ENCODE measurements at places on chromosomes 5 and 9.

DNA sequence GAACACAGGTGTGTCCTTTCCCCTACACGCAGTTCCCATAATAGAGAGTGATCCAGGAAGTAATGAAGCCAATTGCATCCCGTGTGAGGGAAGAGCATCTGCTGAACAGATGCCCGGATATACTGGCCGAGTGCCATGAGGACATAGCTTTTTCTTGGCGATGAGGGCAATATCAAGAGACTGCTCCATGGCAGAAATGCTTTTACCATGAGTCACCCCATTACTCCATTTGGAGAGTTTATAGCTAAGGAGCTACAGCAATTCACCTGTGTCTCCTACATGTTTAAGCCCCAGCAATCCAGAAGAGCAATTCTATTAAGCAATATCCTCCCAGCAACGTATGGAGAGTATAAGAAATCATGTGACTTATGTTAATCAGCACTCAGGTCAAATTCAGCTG is 222.0 kb upstream of the KLF4 start:
- no peaks in the 10 kb centered on the region for H3K27me3 ChIP-seq
- no peaks in the 10 kb centered on the region for H3K36me3 ChIP-seq
- no peak overlapping the region for H3K27ac ChIP-seq
- no peak overlapping the region for H3K4me3 ChIP-seq
- no peak for DNase-seq

DNA sequence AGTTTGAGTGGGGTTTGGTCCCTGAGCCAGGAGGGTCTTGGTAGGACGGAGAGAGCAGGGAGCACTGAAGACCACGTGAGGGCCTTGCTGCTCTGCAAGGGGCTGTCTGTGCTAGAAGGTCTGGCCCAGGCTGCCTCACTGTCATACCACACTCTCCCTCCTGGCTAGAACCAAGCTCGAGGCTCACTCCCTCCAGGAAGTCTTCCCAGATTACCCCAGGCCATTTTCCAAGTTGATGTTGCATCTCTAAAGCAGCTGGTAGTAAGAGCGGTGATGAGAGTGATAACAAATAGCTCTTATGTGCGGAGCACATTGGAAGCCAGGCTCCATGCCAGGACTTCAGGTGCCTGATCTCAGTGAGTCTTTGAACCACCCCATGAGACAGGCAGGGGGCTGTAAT is 6.6 kb downstream of the MYMK start:
- H3K36me3 ChIP-seq, result no peaks in the 10 kb centered on the region
- no peak for DNase-seq
- no peaks in the 10 kb centered on the region for H3K27me3 ChIP-seq

GRCh38 chr9:124423591-124423990 is 8.3 kb upstream of the PSMB7 start:
- no peak overlapping the region for H3K27ac ChIP-seq
- no peaks in the 10 kb centered on the region for H3K36me3 ChIP-seq
- H3K4me1 ChIP-seq, result no peaks in the 10 kb centered on the region
- no peaks in the 10 kb centered on the region for H3K27me3 ChIP-seq
- H3K4me3 ChIP-seq, result no peak overlapping the region

DNA sequence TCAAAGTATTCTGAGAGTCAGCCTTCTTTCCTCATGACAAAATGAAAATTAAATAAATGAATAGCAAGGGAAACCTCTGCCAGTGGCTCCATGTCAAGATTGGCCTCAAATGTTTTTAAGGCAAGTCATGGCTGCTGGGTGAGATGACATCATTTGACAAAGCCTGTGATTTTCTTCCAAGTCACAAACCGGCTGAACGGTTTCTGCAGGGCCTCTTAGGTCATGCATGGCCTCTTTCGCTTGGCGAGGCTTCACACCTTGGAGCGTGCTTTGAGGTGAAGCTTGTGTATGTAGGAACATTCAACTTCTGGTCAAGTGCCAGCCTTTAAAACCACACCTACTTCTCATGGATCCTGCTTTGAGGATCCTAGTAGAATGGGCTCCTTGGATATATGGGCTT is 161.0 kb upstream of the ZNF618 start:
- peaks cover 49% of the 10 kb centered on the region for H3K4me1 ChIP-seq
- no peak overlapping the region for H3K4me3 ChIP-seq
- H3K36me3 ChIP-seq, result no peaks in the 10 kb centered on the region
- H3K27ac ChIP-seq, result peak overlapping the region; percentile 74

DNA sequence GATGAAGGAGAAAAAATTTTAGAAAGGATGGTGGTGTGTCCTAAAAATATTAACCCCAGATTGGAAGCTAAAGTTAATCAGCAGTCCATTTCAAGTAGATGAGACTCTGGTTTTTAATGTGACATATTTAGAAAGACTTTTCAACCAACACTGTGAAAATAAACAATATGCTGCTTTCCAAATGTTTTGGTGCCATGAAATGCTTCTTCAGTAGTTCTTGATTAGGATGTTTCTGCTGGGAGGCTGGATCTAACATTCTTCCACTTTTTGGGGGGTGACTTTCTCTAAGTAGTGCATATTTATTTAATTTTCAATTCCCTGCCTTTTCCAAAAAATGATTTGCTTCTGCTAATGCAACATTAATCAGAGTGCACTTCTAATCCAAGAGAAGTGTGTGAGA is 593.3 kb upstream of the DMAC1 start:
- H3K4me1 ChIP-seq, result no peaks in the 10 kb centered on the region
- no peaks in the 10 kb centered on the region for H3K36me3 ChIP-seq
- no peak overlapping the region for H3K4me3 ChIP-seq
- no peak overlapping the region for H3K27ac ChIP-seq
- DNase-seq, result no peak

DNA sequence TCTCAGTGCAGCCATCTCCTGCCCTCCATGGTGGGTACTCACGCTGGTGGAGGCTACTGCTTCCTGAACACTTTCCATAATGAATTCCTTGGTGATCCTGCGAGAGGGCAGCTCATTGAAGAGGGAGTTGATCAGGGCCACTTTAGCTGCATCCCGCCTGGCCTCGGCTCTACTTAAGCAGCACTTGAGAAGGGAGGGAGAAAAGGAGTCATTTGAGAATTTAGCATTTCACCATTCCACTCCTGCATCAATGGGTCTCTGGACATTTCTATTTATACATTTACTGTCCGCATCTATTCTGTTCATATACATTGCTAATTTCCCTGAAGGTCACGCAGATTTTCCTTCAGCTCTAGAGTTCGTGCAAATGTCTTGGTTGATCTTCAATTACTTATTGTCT is 35.1 kb downstream of the LIX1 start:
- DNase-seq, result no peak
- H3K4me3 ChIP-seq, result no peak overlapping the region
- H3K27ac ChIP-seq, result no peak overlapping the region
- H3K36me3 ChIP-seq, result no peaks in the 10 kb centered on the region
- no peaks in the 10 kb centered on the region for H3K4me1 ChIP-seq
- H3K27me3 ChIP-seq, result no peaks in the 10 kb centered on the region

DNA sequence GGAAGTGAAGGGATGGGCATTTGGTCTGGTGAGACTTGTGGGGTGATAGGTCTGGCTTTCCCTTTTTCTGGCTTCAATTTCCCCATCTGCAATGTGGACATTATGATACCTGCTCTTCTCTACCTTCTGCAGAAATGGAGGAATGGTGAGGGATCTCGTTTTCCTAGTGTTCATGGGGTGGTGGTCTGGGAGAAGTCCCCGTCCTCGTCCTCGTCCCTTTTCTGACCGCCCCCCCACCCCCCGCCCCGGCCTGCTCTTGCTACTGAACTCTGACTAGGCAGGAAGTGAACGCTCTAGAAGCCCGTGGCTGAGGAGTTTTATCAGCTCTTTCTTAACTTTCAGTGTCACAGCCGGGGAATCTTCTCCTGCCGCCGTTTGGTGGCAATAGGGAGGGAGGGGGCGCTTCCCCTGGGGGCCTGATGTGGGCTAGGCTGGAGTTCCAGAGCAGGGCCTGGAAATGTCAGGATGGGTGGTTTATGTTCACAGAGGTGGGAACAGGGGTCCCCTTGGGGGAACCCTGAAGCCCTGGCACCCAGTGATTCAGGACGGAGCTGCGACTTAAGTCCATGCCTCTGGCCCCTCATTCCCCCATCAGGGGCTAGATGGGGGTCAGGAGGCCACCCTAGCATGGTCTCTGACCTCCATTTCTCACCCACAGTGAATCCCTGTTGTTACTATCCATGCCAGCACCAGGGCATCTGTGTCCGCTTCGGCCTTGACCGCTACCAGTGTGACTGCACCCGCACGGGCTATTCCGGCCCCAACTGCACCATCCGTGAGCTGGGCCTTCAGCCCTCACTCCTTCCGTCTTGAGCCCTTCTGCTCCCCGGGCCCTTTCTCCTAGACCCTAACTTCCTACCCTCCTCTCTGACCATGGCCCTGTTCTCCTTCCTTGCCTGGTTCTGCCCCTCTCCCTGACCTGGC is 6.7 kb downstream of the PTGS1 start:
- H3K27me3 ChIP-seq, result no peaks in the 10 kb centered on the region
- H3K4me1 ChIP-seq, result peaks cover 25% of the 10 kb centered on the region
- H3K36me3 ChIP-seq, result no peaks in the 10 kb centered on the region
- no peak for DNase-seq

GRCh38 chr5:1021136-1021968 is 12.8 kb downstream of the NKD2 start:
- no peaks in the 10 kb centered on the region for H3K27me3 ChIP-seq
- peaks cover 8% of the 10 kb centered on the region for H3K4me1 ChIP-seq
- DNase-seq, result no peak
- no peak overlapping the region for H3K4me3 ChIP-seq
- no peak overlapping the region for H3K27ac ChIP-seq

- peak overlapping the region; percentile 99 for H3K27ac ChIP-seq
- peak overlapping the region; percentile 90 for H3K4me3 ChIP-seq
- no peak for DNase-seq
- H3K27me3 ChIP-seq, result no peaks in the 10 kb centered on the region
- peaks cover 27% of the 10 kb centered on the region for H3K4me1 ChIP-seq
- H3K36me3 ChIP-seq, result peaks cover 25% of the 10 kb centered on the region
Measured at GRCh38 chr5:135034236-135034962, 371 bp upstream of the PITX1 start.

DNA sequence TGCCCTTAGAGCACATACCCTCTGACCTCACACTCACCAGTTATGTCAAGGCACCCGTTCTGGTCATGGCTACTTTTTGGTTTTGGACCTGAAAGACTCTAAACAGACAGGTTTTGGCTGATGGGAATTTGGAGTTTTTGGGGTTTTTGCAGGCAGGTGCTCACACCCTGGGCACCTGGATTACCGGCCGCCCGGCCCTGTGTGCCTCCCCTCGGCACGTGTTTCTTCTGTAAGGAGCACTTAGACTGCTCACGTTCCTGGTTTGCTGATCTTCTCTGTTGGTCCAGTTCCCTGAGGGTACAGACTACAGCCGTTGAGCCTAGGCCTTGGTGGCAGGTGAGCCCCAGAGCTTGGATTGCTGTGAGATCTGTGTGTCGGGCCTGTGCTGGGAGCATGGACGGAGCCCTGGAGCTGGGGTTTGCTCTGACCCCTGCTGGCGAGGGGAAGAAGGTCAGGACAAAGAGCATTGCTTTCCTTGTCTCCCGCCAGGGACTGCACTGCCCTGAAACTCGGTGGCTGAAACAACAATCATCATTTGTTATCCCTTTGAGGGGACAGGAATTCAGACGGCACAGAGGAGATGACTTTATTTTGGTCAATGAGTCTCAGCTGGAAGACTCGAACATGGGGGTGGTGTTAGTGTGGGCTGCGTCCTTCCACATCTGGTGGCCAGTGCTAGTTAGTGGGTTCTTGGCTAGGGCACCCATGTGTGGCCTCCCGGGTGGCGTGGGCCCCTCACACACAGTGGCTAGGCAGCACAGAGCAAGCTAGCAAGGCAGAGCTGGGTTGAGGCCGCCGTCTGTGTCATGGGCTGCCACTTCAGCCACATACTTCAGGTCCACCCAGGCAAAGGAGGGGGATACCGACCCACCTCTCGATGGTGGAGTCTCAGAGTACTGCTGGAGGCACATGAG is 76.4 kb downstream of the EHMT1 start:
- no peaks in the 10 kb centered on the region for H3K36me3 ChIP-seq
- DNase-seq, result no peak
- peaks cover 15% of the 10 kb centered on the region for H3K4me1 ChIP-seq
- H3K27ac ChIP-seq, result no peak overlapping the region
- H3K4me3 ChIP-seq, result no peak overlapping the region

- H3K4me3 ChIP-seq, result no peak overlapping the region
- no peaks in the 10 kb centered on the region for H3K36me3 ChIP-seq
- no peak for DNase-seq
- no peak overlapping the region for H3K27ac ChIP-seq
- peaks cover 49% of the 10 kb centered on the region for H3K27me3 ChIP-seq
Measured at GRCh38 chr5:923281-923873, 30.7 kb downstream of the TRIP13 start.

GRCh38 chr5:127519527-127519926 is 2.1 kb downstream of the PRRC1 start:
- H3K36me3 ChIP-seq, result peaks cover 40% of the 10 kb centered on the region
- H3K4me3 ChIP-seq, result no peak overlapping the region

DNA sequence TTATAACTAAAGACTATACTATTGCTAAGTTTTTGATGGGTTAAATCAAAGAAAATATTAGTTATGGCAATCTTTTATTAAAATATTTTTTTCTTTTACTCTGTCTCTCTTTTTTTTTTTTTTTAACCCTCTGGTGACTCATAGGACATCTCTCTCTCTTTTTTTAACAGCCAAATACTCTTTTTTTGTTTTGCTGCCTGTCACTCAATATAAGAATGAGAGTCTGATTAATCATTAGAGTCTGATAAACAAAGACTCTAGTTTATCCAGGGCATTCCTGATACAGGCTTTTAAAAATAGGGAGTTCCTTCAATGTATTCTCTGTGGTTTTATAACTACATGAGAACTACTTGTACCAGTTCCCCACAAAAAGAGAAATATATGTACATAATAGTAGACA is 77.3 kb downstream of the SLC38A9 start:
- H3K27ac ChIP-seq, result peak overlapping the region; percentile 42
- no peaks in the 10 kb centered on the region for H3K27me3 ChIP-seq
- H3K4me3 ChIP-seq, result no peak overlapping the region
- H3K4me1 ChIP-seq, result peaks cover 52% of the 10 kb centered on the region
- no peaks in the 10 kb centered on the region for H3K36me3 ChIP-seq
- DNase-seq, result no peak

DNA sequence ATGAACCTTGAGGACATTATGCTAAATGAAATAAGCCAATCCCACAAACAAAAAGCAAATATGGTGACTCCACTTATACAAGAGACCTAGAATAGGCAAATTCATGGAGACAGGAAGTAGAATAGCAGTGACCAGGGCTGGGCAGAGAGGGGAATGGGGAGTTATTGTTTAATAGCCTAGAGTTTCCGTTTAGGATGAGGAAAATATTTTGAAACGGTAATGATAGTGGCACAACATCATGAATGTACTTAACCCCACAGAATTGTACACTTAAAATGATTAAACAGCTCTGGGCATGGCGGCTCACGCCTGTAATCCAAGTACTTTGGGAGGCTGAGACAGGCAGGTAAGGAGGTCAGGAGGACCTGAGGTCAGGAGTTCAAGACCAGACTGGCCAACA is 65.8 kb downstream of the NSUN2 start:
- H3K27ac ChIP-seq, result no peak overlapping the region
- H3K4me3 ChIP-seq, result no peak overlapping the region
- H3K36me3 ChIP-seq, result no peaks in the 10 kb centered on the region
- H3K27me3 ChIP-seq, result no peaks in the 10 kb centered on the region
- DNase-seq, result no peak
- no peaks in the 10 kb centered on the region for H3K4me1 ChIP-seq

All from esophagus squamous epithelium (tissue), 5 donors.